ENCODE measurements at places on chromosomes 12 and 14. TPM values are rescaled to one million over a fixed set of nuclear protein-coding genes. Genes with fewer than 3 reads are reported as not detected.

- DNase-seq = no peak
Measured at GRCh38 chr12:124510301-124510970, 57.0 kb downstream of the NCOR2 start.

DNA sequence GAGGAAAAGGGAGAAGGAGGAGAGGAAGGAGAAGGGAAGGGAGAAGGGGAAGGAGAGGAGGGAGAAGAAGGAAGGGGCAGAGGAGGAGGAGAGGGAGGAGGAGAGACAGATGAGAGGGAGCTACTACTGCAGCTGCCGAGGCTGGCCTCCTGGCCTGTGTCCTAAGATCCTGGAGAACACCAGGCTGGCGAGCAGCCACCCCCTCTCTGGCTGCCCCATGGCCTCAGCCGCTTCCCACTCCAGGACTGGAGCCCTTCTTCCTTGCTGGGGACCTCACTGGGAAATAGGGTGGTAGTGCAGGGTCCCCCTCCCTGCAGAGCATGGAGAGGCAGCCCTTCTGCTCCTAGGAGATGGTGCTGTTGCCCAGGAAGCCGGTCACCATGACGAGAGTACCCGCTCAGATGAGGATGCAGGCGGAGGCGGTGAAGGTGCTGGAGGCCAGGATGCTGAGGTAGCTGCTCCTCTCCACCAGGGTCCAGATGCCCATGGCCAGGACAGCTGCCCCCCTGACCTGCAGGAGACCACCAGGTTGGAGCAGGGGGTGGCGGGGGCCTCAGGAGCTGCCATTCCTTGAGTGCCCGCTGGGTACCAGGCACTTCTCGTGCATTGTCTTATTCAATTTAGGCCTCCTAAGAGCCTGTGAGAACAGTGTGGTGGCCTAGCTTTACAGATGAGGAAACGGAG, 167.9 kb upstream of the PRMT8 start:
- DNase-seq = no peak

DNA sequence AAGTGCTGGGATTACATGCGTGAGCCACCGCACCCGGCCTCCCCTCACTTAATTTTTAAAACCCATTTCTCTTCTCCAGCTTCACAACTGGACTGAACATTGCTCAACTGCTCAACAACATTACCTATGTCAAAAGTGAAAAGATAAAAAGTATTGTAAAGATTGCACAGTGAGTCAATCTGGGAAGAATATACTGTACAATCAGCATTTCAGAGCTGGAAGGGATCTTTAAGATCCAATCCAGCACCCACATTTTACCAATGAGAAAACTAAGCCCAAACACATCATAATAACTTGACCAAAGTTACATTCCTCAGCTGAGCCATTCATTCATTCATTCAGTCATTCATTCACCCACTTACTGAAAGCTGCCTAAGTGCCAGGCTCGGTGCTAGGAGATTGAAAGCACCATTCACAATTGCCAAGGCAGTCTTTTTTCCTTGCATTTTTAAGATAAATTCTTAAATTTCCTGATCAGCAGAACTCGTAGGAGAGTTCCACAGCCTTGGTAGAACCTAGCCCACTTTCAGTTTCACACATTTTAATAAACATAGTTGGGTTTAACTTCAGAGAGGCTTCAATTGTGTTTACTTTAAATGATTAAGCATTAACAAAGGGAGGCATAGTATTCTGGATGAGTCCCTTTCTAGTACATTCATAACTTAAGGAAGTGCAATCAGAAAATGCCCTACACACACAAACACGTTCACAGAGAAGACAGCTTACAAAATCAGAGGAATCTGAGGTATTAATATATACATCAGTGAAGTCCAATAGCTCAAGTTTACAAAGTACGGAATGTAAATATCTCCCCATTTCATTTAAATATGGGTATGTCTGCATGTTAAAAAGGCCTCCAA, 3.0 kb downstream of the GALNT4 start:
- DNase-seq = no peak

GRCh38 chr12:75603475-75603874, 92.1 kb upstream of the KRR1 start:
- DNase-seq = no peak

DNA sequence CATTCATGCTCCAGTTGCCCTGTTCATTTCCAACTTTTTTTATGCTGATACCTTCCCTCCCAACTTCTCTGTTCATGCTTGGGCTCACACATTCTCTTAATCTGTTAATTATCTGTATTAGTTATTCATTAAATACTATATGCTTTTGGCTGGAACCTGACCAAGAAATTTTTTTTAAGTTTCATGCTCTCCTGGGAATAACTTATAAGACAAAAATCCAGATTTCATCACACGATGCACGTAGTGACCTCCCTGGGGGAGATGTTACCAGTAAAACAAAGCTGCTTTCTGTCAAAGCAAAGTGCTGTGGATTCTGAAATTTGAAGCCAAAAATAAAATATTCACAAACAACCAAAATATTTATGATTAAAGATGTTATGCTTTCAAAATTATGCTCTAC, 215.0 kb upstream of the USP15 start:
- DNase-seq = no peak

- DNase-seq = no peak
Measured at GRCh38 chr14:105442834-105443233, 23.2 kb downstream of the MTA1 start.

DNA sequence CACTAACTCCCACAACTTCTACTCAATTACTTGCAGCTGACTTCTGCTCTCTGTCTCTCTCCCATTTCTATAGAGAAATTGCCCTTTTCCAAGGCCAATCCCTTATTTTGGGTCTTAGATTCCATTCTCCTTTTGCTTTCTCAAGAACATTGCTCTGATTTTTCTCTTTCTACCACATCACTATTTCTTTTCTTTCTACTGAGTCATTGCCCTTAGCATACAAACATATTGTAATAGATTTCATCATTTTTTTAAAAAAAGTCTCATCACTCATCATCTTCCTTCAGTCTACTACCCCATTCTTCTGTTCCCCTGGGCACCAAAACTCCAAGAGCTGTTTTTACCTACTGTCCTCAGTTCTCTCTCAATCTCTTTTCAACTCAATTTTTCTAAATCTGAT, 4.4 kb upstream of the KCNA1 start:
- no peak for DNase-seq

GRCh38 chr12:92094751-92095161, 50.9 kb downstream of the BTG1 start:
- DNase-seq = no peak

GRCh38 chr12:7966563-7966962, 30.6 kb upstream of the SLC2A3 start:
- DNase-seq = no peak

GRCh38 chr12:116454950-116455447, 104.2 kb upstream of the MAP1LC3B2 start:
- no peak for DNase-seq

DNA sequence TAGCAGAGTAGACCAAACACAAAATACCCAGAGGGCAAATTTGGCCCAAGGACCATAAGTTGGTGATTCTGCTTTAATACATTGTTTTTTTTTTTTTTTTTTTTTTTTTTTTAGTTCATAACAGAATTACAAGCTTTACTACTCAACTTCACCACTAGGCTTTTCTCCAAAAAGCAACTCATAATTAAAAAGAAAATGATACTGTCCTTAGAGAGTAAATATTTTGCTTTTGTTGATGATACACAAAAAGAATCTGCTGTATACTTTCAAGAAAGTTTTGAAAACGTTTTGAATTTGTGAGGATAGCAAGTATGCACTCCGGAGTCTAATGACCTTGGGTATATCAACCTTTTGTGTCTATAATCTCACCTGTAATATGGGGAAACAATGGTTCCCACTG, 68.9 kb upstream of the LMO3 start:
- DNase-seq = no peak

DNA sequence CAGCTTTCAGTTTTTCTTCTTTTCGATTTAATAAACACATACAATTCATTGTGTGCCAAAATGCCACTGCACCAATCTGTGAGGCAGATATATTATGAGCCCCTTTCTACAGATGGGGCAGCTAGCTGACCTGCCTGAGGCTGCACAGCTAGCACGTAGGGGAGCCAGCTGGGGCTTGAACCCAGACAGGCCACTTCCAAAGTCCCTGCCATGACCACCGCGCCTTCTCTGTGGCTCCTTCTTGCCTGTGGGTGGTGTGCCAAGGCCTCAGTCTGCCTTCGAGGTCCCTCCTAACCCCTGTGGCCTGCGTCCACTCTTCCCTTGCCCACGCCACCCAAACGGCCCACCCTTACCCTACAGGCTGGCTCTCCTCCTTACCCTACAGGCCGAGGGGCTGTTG, 16.2 kb downstream of the FAM222A start:
- DNase-seq = peak; percentile 31

Gene PAPOLA
- total RNA-seq = 214 TPM

DNA sequence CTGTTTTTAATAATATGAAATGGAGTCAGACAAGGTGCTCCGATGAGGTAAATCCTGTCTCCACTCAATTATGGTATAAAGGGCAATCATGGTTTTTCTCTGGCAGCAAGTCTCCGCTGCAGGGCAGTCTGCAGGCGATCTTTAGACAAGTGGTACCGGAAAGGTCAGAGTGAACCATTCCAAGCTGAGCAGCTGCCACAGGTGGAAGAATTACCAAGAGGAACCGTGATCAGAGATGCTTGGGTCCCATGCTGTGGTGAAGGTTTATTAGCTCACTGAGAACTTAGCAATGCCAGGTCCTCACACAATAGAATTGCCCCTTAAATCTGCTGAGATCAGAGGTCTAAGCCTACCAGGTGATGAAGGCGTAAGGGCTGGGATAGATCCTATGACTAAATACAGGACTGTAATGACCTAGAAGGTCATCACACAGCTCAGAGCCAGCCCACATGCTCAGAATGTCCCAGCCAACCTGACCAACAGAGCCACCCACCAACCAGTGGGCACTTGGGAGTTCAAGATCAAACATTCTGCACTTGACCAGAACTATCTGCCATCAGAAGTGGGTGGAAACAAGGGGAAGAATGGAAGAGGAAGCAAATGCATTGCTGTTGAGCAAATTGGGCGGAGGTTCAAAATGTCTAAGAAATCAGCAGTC, 175.2 kb upstream of the BCL2L14 start:
- no peak for DNase-seq

GRCh38 chr14:30558675-30559555, at the start of gene G2E3:
TSS of gene G2E3 (plus strand) at chr14:30559158. CDS start at chr14:30581080, 21,922 bp downstream.
- peak; percentile 94 for DNase-seq
